Retinal pigment epithelial cell (primary cell): ENCODE measurements at places on chromosomes 16 and 17.

DNA sequence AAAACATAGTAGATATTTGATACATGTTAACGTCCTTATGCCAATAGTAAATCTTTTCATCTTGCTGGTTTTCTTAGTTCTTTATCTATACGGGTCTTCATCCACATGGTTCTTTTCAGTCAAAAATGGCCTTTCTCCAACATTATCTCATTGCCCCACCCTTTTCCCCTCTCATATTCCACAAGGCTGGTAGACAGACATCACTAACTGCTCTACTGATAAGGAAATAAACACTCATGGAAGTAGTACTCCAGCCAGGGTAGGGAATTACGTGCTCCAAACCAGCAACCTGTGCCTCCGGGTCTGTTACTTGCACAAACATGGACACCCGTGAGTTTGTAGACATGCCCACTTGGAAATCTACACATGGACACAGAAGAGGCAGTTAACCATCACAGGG is 141.4 kb downstream of the XYLT1 start:
- no peak for DNase-seq

DNA sequence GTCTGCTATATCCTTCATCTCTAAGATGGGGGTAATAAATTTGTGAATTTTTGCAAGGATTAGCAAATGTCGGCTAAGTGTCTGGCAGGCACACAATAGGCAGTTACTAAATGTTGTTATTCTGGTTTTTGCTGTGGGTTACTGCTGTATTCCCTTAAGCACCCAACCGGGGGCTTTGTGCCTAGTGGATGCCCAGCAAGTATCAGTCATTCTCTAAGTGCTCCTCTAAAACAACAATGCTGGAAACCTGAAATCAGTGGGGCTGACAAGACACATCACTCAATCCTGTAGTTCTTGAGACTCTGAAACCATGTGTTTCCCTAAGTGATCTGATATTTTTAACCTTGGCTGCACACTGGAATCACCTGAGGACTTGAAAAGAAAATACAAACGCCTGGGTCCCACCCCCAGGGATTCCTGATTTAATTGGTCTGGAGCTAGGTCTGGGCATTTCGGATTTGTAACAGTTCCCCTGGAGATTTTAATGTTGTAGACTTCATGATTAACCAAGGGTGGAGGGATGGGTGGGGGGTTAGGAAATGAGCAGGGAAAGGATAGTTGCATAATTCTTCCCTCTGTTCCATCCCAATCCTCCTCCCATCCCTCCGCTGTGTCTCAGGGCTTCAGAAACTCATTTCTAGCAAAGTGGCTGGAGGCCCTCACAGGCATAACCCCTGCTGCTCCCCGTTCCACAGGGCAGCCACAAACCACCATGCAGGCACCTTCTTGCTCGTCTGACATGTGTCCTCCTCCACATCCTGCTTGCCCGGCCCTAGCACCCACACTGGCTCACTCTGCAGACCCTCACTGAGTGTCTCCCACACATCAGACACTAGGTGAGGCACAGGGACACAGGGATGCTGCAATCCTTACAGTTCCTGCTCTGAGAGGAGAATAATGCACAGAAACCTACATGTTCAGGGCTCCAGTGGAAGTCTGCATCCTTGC is 61.7 kb upstream of the LYRM9 start:
- DNase-seq: no peak

GRCh38 chr16:84180519-84181140 is 6.2 kb downstream of the TAF1C start:
- no peak for DNase-seq

GRCh38 chr17:64718058-64718457 is 56.0 kb upstream of the SMURF2 start:
- DNase-seq: no peak

- DNase-seq: no peak
Measured at GRCh38 chr16:65318590-65319257, 196.9 kb upstream of the CDH11 start.
